ENCODE measurements at places on chromosomes 5 and 9. TPM values are rescaled to one million over a fixed set of nuclear protein-coding genes. Genes with fewer than 3 reads are reported as not detected.

DNA sequence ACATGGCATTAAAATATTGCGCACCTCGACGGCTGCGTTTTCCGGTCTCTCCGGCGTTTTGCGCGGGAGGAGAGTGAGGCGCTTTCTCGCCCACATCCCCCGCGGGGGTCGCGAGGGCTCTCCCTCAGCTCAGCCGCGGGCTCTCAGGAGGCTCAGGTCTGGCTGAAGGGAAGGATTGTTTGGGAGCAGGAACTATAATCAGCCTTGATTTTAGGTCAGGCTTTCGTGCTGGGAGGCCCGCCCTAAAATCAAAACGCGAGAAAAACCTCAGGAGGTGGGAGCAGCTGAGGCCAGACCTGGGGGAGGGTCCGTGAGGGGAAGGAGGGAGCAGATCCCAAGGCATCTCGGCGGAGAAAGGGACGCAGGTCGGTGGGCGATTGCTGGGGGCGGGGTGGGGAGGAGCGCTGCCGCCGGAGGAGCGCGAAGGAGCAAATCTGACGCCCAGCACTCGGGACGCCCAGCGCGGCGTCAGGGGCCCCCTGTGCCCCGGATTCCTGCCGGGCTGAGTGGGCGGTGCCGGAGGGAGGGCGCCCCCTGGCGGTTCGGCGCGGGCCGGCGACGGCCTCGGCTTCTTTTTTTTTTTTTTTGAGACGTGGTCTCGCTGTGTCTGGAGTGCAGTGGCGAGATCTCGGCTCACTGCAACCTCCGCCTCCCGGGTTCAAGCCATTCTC, 18.7 kb upstream of the RNF130 start:
- peak; percentile 93 for DNase-seq

TAS2R1 gene
- not detected for total RNA-seq

DNA sequence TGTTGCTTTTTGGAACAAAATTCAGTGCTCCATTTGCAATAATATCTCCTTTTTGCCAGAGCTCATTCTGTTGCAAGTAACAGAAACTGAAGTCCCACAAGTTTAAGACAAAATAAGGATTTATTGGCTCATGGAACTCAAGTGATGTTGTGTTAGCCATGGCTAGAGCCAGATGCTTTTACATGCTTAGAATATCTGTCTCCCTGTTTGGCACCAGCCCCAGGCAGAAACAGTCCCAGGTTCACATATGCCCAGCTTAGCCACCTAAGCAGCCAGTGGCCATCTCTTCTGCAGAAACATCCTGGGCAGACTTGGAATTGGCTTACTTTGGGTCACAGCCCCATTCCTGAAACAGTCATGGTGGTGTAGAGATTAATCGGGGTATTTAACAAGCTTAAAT, 540.9 kb upstream of the SGCD start:
- DNase-seq, result no peak

SPRY4 gene
- not detected for total RNA-seq
